ENCODE measurements at places on chromosomes 12 and 14.

DNA sequence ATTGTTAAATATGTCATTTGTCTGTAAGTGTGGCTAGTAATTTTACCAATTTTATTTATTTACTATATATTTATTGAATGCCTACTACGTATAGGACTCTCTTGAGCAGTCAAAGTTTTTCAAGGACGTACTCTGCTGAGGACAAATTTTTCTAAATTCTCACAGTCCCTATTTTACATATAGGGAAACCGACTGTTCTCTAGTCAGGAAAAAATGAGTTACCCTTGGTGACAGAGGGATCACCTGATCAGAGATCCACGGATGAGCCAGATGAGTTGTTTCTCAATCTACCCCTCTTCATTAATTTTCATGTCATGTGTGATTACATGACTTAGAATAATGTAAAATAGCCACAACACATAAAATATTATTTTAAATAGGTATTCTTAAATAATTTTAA is 96.2 kb upstream of the SLC38A2 start:
- DNase-seq = no peak

DNA sequence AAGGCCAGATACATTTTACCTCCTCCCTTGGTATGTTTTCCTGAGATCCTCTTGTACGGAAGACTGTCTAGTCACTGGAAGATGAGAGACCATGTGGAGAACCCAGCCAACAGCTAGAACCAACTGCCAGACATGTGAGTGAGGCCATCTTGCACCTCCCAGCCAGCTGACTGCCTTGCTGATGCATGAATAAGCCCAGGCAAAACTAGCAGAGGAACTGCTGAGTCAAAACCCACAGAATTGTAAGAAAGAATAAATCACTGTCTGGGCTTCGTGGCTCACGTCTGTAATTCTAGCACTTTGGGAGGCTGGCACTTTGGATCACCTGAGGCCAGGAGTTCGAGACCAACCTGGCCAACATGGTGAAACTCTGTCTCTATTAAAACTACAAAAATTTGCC is 160.0 kb downstream of the TPH2 start:
- peak; percentile 19 for DNase-seq

GRCh38 chr12:24759155-24759554 is 189.7 kb downstream of the BCAT1 start:
- DNase-seq = peak; percentile 83

DNA sequence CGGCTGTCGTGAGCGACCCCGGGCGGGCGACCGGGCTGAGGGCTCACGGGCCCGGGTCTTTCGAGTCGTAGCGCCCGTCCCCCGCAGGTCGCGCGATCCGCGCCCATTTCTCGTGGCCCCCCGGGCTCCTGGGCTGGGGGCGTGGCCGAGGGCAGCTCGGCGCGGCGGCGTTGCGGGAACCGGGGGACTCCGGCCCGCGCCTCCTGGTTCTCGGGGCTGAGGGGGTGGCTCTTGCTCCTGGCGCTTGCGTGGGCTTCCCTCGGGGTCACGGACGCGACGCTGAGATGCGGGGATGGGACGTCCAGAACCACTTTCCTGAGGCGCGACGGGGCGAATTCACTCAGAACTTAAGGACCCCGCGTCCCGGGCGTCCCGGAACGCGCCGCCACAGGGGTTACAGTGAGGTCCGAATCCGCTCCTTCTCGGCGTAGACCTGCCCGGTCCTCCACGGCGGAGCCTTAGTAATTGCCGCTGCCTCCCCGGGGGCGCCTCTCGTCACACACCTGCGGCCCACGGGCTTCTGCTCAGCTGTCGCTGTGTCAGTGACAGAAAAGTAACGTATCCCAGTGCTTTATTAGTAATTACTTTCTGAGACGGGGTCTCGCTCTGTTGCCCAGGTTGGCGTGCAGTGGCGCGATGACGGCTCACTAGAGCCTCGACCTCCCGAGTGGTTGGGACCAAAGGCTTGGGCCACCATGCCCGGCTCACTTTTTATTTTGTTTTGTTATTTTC is 606 bp downstream of the EP400 start:
- DNase-seq = peak; percentile 20

- DNase-seq = no peak
Observed at GRCh38 chr12:99170461-99170860, 477.1 kb upstream of the GARIN6 start.

GRCh38 chr12:70722584-70723343 is 85.5 kb upstream of the PTPRB start:
- peak; percentile 45 for DNase-seq

DNA sequence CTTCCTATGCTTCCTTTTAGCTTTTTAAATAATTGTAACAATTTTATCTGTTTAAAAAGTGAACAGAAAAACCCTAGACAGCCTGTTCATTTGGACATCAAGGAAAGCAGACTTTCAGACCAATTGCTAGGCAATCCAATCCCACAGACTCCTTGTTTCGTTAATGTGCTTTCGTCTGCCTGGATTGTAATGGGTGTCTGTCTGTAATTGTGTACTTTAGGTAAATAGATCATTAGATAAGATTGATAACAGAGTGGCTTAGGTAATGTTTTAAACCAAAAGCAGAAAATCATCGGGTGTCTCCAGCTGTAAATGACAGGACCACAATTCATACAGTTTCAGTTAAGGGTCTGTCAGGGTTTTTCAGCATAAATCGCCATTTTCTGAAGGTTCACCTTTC is 19.6 kb downstream of the CCDC60 start:
- no peak for DNase-seq

DNA sequence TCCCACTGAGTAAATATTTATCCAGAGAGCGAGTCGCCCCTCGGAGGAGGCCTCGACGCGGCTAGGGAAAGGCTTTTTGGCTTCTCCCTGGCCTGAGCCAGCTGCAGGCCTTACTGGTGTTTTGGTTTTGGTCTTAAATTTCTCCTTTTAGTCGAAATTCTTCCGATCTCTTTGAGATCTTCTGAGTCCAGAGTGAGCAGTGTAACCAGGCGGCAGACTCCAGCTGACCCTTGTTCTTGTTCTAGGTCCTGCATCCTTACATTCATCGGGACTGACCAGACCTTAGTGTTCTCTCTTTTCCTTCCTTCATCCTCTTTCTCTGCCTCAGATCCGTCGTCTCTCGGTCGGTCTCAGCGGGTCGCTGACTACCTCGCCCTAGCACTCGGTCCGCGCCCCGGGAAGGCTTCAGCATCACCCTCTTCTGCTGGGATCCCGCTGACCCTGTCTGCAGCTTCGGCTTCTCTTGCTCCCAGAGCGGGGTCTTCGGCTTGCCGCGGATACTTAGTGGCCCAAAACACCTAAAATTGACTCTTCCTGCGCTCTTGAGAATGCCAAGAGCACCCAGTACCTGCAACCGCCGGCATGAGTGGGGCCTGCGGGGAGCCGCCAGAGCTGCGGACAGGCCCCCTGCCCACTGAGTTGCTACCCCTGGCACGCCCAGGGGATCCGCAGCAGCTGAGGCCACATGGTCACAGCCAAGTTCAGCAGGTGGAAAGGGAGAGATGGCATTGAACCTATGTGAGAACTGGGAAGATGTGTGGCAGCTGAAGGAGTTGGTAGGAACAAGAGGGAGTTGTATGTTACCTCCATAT is 2.4 kb upstream of the PAX9 start:
- DNase-seq = no peak

- peak; percentile 74 for DNase-seq
Observed at GRCh38 chr14:90795744-90796143, 20.5 kb downstream of the TTC7B start.

DNA sequence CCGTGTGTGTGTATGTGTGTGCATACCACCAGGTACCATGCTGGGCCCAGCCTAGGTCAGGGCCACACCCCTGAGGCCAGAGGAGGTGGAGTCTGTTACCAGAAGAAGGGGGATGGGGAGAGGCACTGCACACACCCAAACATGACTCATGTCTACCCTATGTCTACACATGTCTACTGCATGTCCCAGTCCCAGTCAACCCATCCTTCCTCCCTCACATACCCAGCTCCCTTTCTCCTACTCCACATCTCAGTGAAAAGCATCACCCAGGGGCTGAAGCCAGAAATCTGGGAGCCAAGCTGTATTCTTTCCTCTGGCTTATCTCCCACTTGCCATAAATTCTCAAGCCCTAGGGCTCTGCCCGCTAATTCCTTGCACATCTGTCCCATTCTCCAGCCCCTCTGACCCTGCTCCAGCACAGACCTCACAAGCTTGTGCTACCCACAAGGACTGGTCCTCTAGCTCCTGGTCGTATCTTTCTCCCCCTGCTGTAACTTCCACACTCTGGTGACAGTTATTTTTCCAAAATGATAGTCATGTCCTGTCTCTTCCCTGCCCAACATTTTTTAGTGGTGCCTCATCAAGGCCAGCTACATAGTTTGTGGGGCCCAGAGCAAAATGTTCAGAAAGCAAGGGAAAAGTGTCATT is 18.0 kb upstream of the APPL2 start:
- DNase-seq = peak; percentile 90

GRCh38 chr12:64525461-64526160 is 73.7 kb downstream of the TBK1 start:
- DNase-seq = no peak

DNA sequence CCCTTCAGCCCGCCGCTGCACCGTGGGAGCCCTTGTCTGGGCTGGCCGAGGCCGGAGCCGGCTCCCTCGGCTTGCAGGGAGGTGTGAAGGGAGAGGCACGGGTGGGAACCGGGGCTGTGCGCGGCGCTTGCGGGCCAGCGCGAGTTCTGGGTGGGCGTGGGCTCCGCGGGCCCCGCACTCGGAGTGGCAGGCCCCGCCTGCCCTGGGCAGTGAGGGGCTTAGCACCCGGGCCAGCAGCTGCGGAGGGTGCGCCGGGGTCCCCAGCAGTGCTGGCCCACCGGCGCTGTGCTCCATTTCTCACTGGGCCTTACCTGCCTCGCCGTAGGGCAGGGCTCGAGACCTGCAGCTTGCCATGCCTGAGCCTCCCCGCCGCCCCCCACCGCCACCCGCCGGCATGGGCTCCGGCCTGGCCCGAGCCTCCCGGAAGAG is 21.4 kb downstream of the TMEM121 start:
- DNase-seq = no peak

GRCh38 chr12:13052421-13052820 is 8.2 kb downstream of the FAM234B start:
- no peak for DNase-seq

DNA sequence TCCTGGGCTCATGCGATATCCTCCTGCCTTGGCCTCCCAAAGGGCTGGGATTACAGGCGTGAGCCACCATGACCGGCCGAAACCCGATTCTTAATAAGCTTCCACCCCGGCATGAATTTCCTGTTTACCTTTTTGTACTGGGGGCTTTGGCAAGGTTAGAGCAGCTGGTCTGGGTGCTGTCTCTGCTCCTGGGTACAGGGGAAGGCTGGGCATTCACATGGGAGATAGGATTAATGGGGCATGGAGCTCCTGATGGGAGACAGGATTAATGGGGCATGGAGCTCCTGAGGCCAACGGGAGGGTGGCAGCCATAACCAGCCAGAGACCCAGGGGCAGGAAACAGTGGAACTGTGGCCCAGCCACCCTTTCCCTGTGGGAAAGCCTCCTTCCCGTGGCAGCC is 69.5 kb upstream of the DICER1 start:
- no peak for DNase-seq

GRCh38 chr14:62674563-62675237 is 370.6 kb downstream of the KCNH5 start:
- no peak for DNase-seq

- no peak for DNase-seq
Observed at GRCh38 chr12:130992448-130992847, 38.7 kb downstream of the ADGRD1 start.

- DNase-seq = peak; percentile 25
Observed at GRCh38 chr12:118109088-118109487, 5.3 kb upstream of the VSIG10 start.

DNA sequence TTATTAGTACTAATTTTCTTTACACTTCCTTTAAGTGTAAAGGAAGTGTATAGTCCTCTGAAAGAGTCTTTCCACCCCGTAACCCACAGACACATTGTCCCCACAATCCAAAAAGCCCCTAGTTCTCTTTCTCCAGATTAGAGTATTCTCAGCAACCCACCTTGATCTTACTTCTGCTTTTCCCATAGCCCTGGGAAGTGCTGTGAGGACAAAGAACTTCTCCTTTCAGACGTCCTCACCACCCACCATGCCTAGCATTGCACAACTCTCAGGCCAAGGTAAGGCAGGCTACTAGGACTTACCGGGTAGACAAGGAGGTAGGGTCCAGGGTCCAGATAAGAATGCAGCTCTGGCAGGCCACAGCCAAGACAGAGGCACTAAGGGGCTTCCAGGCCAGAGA is 7.4 kb downstream of the AAAS start:
- no peak for DNase-seq
